ENCODE measurements at places on chromosomes 3 and 15. TPM values are rescaled to one million over a fixed set of nuclear protein-coding genes. Genes with fewer than 3 reads are reported as not detected.

GRCh38 chr15:74983725-74984231 lies 11.6 kb upstream of the SCAMP5 start:
- no peak for DNase-seq

- DNase-seq: no peak
Observed at GRCh38 chr3:182682263-182683241, 110.8 kb upstream of the ATP11B start.

DNA sequence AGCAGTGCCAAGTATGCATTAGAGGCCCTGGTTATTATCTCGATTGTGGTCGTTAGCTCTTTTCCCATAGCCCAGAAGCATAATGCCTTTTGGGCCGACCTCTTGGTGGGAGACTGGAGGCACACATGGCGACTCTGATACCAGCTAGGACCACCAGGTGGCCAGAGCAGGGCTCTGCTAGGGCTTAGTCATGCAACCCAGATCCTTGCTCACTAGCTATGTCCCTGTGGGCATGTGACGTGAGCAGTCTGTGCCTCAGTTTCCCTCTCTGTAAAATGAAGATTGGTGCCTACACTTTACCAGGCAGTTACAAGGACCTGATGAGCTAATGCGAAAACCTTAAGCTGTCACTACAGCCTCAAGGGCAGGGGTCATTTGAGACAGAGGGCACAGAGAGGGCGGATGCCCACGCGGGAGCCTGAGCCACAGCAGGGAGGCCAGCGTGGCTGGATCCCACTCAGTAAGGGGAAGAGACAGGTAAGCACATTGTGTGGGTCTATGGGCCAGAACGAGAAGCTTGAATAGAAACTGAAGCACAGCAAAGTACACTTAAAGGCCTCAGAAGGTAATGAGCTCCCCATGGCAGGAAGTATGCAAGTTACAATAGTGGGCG lies 8.8 kb downstream of the KLF15 start:
- DNase-seq: peak; percentile 46

DNA sequence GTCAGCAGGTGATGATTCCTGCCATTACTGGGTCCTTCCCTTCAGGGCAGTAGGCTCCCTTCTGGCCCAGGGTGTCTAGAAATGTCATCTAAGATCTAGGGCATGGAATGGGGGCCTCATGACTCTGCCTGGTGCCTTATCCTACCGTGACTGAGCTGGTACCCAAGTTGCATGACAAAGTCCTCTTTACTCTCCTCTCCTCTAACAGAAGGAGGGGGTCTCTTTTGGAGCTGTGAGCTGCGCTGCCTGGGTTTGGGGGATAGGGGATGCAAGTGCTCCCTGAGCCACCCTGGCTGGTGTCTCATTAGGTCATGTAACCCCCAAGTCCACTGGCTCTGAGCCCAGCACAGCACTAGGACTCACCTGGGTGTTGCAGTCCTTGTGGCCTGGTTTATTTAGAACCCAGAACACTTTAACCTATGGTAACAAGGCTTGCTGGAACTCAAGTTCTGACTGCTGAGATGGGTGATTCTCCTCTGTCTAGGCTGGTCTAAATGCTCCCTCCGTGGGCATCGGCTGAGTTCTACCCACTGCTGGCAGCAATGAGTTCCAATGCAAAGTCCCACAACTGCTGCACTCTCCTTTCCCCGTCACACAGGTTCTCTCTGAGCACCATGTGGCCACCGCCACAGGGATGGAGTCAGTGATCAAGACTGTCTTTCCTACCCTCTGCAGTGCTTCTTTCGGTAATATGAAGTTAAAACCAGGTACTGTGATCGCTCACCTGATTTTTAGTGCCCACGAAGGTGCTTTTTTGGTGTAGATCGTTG lies 34.0 kb downstream of the XXYLT1 start:
- DNase-seq: no peak

The FBXO40 gene
- 187 TPM for total RNA-seq

The MAP1A gene
- 52.7 TPM for total RNA-seq

The ISG20 gene
- 2.3 TPM for total RNA-seq
